ENCODE measurements at places on chromosomes 2 and 18.

GRCh38 chr2:117771969-117772630 is 42.4 kb upstream of the DDX18 start:
- DNase-seq, result peak; percentile 11

DNA sequence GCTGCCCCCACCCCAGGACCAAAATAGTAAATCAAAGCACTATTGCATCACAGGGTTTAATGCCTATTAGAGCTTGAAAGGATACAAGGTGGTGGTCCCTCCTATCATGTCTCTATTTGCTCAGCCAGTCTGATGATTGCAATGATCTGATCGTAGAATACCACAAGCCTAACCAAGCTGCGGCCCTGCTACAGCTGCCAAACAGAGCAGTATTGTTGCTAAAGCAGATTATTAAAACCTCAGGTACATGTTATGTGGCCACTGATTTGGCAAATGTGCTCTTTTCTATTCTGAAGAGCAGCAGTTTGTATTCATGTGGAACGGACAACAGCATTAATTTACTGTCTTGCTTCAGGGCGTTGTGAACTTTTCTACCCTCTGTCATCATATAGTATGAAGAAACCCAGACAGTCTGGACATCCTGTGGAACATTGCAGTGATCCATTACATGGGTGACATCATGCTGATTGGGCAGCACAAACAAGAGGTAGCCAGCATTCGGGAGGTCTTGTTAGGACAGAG is 8.4 kb upstream of the VAPA start:
- no peak for DNase-seq

DNA sequence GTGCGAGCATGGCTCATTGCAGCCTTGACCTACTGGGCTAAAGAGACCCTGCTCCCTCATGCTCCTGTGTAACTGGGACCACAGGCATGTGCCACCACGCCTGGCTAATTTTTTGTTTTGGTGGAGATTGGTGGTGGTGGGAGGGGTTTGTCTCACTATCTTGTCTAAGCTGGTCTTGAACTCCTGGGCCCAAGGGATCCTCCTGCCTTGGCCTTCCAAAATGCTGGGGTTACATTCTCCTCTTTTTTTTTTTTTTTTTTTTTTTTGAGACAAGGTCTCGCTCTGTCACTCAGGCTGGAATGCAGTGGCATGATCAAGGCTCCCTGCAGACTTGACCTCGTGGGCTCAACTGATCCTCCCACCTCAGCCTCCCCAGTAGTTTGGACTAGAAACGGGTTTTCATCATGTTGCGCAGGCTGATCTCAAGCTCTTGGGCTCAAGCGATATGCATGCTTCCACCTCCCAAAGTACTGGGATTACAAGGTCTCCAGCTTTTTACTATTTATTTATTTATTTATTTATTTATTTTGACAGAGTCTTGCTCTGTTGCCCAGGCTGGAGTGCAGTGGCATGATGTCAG is 238.3 kb downstream of the MYCN start:
- no peak for DNase-seq

- DNase-seq, result no peak
Observed at GRCh38 chr2:218717262-218717661, 6.6 kb downstream of the TTLL4 start.

GRCh38 chr18:69401226-69401971 is 711 bp downstream of the DOK6 start:
- DNase-seq, result no peak

All from AML-193 (cell line).